Activated CD8-positive, alpha-beta memory T cell treated with anti-CD3 and anti-CD28 coated beads for 1 hour (primary cell): ENCODE measurements at places on chromosomes 5 and 9.

DNA sequence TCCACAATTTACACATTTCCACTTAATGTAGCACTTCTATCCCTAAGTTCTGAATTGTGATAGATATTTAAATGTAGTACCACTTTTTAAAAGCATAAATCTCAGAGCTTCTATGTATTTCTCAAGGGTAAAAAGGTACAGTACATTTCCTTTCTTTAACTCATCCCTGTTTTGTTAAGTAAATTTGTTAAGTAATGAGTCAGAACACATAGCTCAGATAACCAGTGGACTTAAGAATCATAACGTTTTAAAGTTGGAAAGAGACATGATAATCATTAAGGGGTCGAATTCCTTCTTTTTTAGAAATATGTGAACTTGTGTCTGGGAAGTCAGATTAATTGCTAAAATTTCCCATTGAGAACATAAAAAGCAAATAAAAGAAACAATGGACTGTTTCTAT is 810.2 kb upstream of the NUDT12 start:
- no peak for DNase-seq

DNA sequence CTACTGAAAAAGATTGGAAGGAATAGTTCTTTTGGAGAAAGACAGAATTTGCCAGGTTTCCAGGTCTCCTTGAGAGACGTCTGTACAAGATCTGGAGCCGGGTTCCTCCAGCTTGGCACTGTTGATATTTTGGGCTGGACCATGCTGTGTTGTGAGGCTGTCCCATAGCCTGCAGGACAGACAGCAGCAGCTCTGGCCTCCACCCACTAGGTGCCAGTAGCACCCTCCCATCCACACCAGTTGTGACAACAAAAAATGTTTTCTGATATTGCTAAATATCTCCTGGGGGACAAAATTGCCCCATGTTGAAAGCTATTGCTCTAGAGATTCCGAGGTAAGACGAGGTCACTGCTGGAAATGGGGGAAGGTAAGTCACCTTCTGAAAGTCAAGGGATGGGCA is 287.7 kb upstream of the DAP start:
- no peak for DNase-seq

- DNase-seq = no peak
These were observed 1.5 kb downstream of the GAS1 start for GRCh38 chr9:86945728-86946200.

DNA sequence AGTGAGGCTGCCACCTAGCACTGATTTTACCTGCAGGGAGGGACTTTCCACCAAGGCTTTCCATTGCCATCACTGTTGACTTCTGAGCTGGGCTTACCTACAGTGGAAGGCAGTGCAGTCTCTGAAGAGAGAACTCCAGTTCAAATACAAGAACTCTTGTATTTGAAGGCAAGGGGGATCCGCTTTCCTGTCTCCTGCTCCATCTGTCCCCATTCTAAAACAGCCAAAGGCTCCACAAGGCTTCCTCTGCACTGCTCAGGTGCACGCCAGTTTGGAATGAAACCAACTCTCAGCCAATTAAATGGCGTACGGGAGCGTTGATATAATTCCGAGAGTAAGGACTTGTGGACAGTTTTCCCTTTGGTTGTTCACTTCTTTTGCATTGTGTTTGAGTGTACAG is 66.0 kb upstream of the CXCL14 start:
- DNase-seq = no peak

- no peak for DNase-seq
These were observed 5.3 kb upstream of the NDUFS4 start for GRCh38 chr5:53555160-53555559.

GRCh38 chr5:88952344-88952743 is 69.4 kb upstream of the MEF2C start:
- DNase-seq = no peak

DNA sequence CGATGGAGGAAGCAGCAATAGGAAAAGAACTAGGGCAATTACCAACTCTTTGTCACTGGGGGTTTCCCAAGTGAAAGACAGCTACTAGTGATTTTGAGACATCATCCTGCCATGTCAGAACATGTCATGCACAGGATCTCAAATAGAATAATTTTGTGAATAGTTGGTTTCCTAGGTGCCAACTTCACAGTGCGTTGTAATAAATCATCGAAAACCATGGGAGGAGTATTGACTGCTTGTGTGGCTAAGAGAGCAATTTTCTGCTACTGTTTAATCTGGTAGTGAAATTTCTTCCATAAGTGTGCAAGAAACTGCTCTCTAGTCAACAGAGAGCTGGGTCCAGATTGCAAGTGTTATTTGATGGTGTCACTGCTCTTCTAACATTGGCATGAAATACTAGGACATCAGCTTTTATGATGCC is 168.6 kb downstream of the NNT start:
- no peak for DNase-seq

GRCh38 chr5:143481697-143482531 is 78.4 kb upstream of the NR3C1 start:
- DNase-seq = no peak

DNA sequence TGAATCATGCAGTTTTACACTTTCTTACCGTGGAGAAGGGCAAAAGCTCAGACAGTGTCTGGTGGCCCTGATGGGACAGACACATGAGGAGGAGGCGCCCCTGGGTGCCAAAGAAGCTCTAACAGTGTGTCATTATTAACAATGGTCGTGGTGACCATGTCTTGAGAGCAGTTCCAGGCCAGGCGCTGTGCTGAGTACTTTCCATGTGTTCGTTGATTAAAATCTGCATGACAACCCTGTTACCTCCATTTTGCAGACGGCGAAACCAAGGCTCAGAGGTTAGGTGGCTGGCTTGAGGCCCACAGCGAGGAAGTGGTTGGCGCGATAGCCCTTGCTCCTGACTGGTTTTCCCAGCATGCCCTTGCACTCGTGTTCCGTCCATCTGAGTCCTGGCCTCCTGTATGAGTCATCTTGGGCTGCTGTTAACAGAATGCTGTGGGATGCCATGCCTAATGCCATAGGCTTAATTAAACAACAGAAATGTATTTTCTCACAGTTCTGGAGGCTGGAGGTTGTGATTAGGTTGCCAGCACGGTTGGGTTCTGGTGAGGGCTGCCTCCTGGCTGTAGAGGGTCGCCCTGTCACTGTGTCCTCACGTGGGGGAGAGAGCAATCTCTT is 92.0 kb downstream of the AMBP start:
- DNase-seq = no peak

- DNase-seq = no peak
These were observed 76.8 kb upstream of the SH3PXD2B start for GRCh38 chr5:172530878-172531703.

DNA sequence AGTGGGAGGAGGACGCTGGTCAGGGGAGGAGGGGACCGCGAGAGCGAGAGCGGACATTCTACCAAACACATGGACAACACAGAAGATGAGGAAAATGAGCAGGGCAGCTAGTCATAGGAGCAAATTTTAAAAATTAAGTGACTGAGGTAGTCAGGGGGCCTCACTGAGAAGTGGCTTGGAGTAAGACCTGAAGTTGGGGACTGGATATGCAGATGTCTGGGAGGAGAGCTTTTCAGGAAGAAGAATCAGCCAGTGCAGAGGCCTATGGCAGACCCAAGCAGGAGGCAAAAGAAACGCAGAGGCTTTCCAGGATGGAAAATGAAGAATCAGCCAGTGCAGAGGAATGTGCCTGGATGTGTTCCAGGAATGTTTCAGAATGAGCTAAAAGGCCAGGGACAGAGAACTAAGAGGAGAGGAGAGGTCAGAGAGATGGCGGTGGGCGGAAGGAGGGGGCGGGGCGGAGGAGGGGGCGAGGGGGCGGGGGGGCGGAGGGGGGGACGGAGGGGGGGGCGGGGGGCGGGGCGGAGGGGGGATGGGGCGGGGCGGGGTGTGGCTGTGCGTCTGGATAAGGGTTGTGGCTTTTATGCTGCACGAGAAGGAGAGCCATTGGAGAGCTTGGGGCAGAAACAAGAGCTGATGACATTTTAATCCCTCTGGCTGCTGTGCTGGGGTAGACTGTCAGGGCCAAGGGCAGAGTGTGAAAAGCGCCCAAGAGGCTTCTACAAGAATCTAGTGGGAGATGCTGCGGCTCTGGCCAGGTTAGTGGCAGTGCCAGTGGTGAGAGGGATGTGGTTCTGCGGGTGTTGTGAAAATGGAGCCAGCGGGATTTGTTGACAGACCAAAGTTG is 129.6 kb downstream of the KCNIP1 start:
- no peak for DNase-seq

- no peak for DNase-seq
These were observed 166.4 kb upstream of the TLX3 start for GRCh38 chr5:171142617-171143016.

DNA sequence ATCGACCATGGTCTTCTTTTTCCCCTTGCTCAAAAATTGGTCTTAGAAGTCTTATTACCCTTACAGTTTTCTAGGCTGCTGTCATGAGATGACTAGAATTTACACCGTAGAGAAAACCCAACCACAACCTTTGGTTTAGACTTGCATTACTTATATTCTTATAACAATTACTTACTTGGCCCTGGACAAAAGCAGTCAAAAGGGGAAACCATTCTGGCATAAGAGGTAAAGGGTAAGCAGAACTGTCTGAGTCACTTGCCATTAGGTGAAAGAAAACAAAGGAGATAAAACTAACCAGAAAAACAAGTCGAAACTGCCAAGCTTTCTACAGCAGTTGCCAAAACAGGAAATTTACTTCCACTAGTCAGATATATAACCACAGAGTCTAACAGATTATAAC is 17.9 kb downstream of the TMEM245 start:
- DNase-seq = no peak

DNA sequence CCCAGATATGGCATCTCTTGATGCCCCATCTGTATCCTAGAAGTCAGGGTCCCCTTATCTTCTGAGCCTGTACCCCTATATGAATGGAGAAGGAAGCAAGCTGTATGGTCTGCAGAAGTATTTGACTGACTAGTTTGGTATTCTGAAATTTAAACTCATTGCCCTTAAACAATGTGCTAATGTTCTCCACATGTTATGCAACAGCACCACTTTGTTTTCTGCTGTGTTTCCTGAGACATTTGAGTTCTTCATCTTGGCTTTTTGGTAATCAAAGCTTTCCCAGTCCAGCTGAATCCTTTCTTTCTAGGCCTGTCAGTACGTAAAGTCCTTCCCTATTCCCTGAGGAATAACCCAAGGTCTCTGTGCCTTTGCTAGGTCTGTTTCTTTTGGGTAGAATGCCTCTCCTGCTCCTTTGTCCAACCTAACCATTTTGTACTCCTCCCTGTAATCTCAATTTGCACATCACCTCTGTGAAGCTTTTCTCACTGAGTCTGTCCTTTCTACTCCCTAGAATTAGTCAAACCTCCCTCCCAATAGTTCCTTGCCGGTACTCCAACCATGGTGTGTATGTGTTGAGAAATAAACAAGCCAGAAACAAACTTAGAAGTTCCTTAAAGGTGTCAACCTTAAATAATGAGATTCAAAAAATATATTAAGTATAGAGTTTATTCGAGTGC is 72.1 kb upstream of the HSPB3 start:
- no peak for DNase-seq
